Renal pelvis (tissue), 12 donors: ENCODE measurements at places on chromosomes 7 and 10. TPM values are rescaled to one million over a fixed set of nuclear protein-coding genes. Genes with fewer than 3 reads are reported as not detected.

- no peak for DNase-seq
These were observed 39.4 kb downstream of the AOC1 start for GRCh38 chr7:150891740-150892139.

INA gene
- 0.18 TPM for polyA plus RNA-seq

DNA sequence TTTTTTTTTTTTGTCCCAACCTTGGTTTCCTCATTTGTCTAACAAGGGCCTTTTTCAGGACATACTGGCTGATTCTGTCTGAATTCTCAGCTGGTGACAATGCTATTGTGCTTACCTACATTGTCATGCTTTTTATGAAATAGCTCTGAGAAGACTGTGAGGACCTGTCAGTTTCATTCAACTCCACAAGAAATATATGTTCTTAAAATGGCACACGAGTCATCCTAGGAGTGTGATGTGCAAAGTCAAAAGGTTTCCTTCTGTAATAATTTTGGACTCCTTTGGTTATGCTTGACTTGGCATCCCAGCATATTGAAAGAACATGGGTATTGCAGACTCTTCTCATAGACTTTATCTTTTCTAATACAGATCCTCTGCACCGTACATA is 316.0 kb downstream of the GFRA1 start:
- no peak for DNase-seq

GRCh38 chr7:73885975-73886798 is 25.2 kb downstream of the TMEM270 start:
- no peak for DNase-seq

DNA sequence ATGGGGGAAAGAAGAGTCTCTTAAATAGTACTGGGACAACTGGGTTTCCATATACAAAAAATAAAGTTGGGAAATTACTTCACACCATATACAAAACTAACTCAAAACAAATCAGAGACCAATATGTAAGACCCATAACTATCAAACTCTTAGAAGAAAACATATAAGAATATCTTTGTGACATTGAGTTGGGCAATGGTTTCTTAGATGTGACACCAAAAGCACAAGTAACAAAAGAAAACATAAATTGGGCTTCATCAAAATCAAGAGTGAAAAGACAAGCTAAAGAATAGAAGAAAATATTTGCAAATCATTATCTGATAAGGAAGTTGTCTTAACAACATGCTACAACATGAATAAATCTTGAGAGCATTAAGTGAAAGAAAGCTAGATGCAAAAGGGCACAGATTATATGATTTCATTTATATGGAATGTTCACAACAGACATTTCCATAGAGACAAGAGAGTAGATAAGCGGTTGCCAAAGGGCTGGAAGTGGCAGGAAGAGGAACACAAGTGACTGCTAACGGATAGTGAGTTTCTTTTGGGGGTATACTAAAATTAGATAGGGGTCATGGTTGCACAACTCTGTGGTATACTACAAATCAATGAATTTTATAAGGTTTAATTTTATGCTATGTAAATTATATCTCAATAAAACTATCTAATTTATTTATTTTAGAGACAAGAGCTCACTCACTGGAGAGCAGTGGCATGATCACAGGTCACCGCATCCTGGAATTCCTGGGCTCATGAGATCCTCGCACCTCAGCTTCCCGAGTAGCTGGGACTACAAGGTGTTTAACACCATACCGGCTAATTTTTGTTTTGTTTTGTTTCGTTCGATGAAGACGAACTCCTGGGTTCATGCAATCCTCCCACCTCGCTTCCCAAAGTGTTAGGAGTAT is 35.4 kb downstream of the JMJD1C start:
- DNase-seq = no peak

GRCh38 chr7:50864694-50865093 is 82.0 kb upstream of the GRB10 start:
- DNase-seq = no peak

NKX1-2 gene
- polyA plus RNA-seq = not detected

TAS2R5 gene
- 14.9 TPM for polyA plus RNA-seq

DNA sequence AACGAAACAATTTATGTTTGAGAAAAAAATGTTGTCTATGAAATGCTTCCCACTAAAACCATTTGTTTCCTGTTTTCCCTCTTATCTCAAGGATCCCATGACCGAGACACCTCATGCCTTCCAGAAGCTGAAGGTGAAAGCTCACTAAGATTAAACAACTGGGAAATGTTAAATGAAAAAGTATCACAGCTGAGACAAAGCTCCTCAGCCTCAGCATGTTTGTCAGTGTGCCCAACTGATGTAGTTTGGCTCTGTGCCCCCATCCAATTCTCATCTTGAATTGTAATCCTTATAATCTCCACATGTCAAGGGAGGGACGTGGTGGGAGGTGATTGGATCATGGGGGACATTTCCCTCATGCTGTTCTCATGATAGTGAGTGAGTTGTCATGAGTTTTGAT is 327.3 kb downstream of the HTR7 start:
- no peak for DNase-seq

GRCh38 chr10:88076027-88076880 is 212.8 kb downstream of the PTEN start:
- peak; percentile 19 for DNase-seq

DYNC1I1 gene
- 0.48 TPM for polyA plus RNA-seq

- no peak for DNase-seq
These were observed 44.0 kb upstream of the ANK3 start for GRCh38 chr10:60433684-60434083.

DNA sequence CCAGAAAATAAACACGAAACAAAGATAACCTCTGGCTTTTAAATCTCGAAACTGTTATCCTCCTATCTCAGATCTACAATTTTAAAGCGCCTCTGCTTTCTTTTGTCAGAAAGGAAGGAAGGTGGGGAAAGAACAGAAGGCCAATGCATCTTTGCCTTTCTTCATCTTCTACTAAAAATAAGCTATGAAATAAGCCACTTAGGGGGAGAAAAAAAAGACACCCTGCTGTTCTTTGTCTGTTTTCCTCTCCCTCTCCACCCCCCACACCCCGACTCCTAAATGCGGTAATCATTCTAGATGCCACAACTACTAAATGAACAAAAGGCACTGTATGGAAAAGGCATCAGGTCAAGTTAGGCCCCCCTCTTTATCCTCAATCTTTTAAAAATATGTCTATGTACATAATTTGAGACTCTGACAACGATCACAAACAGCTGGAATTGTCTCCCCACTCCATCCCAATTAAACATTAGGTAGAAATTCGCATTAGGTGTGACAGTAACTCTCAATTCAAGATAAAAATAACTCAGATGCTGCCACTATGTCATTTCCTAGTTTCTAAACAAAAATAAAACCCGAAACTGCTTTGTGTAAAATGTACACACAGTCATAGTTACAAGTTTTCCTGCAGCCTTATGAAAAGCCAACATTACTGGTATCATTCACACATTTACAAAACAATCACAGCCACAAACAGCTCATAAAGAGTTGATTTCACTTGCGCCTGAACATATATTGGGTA is 2.4 kb downstream of the UBE2H start:
- no peak for DNase-seq

SAMD9L gene
- polyA plus RNA-seq = 3.3 TPM

- DNase-seq = no peak
These were observed 132.9 kb upstream of the FAM3C start for GRCh38 chr7:121529003-121529402.
